NK-92 treated with Interleukin-12 subunit alpha and Interleukin-12 subunit beta, amount 100 ng/mL, for 24 hours (cell line): ENCODE measurements at places on chromosomes 2 and 18.

DNA sequence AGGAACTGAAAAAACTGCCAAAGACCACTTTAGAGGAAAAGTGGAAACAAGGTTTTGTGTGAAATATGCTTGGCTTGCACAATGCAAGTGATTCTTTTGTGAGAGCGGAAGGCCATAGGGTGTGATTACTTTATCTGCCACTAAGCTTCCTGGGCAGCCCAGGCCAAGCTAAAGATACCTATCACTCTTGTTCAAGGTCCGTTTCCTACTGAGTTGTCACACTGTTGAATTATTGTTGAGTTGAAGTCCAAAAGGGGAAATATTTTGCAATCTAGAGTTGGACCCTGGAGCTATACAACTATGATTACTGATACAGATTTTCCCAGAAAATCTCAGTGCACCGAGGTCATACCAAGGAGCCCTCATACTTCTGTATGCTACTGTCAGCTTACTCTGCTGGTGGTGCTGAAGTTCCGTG is 72.7 kb upstream of the CTAGE1 start:
- no peak for DNase-seq

- DNase-seq: no peak
These were observed 82.8 kb downstream of the ZNF516 start for GRCh38 chr18:76412010-76412817.

DNA sequence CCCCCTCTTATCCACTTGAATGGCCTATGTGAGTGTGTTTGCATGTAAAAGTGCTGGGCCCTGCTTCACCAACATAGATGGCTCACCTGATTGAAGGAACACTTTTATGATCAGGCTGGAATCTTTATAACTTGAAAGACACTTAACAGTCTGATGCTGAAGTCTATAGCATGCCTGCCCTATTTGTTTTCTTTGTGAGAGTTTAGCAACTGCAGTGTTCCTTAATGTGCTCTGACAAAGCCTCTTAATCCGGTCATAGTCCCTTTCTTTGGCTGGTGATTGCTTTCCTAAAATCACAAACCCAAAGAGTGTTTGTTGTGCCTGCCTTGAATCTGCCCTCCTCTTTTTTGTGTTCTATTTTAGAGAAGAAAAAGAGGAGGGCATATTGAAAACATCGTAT is 1382.8 kb upstream of the CELF4 start:
- DNase-seq: no peak

DNA sequence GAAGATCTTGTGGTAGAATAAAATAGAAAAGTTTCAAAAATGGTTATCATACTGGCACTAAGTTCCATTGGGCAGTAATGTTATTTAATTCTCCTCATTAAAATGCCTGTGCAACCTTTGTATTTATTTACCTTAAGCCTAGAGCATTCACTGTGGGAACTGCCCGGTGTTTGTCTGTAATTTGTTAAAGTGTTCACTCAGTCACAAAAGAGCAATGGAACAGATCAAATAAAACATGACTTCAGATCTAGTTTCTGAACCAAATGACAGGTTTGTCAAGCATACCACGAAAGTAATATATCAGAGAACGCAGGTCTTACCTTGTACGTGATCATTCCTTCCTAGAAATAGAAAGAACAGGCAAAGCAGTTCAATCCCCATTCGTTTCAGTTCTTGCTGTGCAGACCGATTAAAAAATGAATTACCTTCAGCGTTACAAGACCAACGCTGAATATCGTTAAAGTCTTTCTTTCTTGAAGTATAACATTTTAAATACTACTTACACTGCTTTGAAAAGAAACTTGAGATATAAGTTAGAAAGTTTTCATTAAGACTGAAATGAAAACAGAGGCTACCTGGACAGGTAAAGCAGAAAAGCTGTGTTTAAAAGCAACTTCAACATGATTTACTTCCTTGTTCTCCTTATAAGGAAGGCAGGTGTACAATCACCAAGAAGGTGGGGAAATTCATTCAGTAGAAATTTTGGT is at the start of gene ITGB6:
ITGB6 (minus strand) TSS at position 590 of the 707 bp plus-strand sequence; CDS start at position 381, 209 bp downstream.
- no peak for DNase-seq

DNA sequence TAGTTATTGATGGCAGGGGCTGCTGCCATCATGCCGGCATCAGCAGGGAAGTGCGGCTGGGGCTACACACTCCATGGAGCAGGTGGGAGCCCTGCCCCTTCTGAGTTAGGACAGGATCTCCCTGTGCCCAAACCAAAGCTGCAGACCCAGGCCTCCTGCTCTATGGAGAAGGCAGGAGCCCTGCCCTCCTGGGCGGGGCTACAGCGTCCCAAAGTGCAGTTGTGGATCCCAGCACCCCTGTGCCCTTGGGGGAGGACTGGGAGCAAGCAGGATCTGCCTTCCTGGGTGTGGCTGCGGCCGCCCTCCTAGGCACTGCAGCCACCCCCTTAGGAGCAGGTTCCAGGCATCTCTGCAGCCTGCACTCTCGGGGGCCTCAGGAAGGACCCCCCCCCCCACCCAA is 1392.4 kb upstream of the SLC39A10 start:
- no peak for DNase-seq

GRCh38 chr2:191554240-191554639 is 123.7 kb upstream of the NABP1 start:
- DNase-seq: no peak

- no peak for DNase-seq
These were observed 526.9 kb upstream of the ID2 start for GRCh38 chr2:8154936-8155335.

GRCh38 chr2:118983915-118984314 is 41.9 kb downstream of the MARCO start:
- DNase-seq: no peak

GRCh38 chr2:237998530-237998929 is 31.7 kb downstream of the UBE2F start:
- DNase-seq: no peak

- DNase-seq: no peak
These were observed 97.4 kb upstream of the NABP1 start for GRCh38 chr2:191580581-191580980.

DNA sequence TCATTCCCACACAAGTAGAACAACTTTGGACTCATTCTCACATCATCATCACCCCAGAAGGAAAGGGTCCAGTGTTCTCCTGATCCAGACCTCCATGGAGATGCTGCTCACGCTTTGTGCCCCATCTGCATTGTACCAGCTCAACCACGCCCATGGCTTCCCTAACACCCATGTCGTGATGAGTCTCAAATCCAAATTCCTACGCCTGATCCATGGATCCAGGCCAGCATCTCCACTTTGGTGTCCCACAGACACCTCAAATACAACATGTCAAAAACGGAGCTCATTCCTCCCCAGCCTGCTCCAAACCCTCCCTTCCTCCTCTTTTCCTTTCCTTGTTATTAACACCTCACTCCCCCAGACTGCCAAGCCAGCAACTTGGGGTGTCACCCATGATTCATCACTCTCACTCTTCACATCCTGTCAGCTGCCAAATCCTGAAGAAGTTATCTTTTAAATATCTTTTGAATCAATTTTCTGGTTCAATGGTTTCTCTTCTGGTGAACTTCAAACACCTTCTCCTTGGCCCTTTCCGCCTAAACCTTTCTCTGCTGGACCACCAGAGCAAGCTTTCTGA is 30.2 kb upstream of the FAM124B start:
- no peak for DNase-seq

- no peak for DNase-seq
These were observed 46.8 kb upstream of the TBR1 start for GRCh38 chr2:161369311-161369710.

- DNase-seq: no peak
These were observed 20.1 kb upstream of the FN1 start for GRCh38 chr2:215455958-215456357.

- DNase-seq: no peak
These were observed 40.1 kb downstream of the KCTD18 start for GRCh38 chr2:200469708-200470211.
